ENCODE measurements at places on chromosomes 5 and 9.

GRCh38 chr9:37986771-37987258, 82.2 kb downstream of the SHB start:
- DNase-seq, result no peak

DNA sequence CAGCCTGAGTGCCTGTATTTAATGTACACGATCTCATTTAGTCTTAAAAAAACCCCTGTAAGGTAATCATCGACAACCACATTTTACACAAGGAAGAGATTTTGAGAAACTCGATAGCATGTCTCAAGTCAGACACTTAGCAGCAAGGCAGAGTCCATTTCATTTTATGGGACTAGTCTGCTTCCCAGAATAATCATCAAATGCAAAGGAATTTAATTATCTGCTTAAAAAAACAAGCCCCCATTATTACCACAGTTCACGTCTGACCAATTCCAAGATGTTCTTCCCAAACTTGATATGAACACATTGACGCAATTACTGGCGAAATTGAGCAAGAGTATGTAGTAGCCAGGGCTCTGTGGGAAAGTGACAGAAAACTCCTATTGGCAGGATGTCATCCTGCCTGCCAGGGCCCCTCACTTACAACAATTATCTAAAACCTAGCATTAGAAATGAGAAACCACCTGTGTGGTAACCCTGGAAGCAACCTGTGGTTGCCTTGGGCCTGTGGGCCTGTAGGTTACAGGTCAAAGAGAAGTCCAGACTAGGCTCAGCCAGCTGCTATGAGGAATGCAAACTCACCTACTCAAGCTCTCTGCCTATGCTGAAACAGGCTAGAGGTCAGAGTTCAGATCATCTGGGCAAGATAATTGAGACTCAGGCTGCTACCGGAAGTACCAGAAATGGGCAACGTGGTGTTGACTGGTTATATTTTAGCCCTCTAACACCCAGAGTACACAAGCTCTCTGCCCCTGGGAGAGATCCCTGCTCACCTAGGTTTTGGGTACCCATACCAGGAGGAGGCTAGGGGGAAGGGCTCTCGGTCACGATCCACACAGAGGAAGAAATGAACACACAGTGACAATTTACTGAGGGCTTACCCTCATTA, 1.6 kb downstream of the B4GALT1 start:
- DNase-seq, result no peak

DNA sequence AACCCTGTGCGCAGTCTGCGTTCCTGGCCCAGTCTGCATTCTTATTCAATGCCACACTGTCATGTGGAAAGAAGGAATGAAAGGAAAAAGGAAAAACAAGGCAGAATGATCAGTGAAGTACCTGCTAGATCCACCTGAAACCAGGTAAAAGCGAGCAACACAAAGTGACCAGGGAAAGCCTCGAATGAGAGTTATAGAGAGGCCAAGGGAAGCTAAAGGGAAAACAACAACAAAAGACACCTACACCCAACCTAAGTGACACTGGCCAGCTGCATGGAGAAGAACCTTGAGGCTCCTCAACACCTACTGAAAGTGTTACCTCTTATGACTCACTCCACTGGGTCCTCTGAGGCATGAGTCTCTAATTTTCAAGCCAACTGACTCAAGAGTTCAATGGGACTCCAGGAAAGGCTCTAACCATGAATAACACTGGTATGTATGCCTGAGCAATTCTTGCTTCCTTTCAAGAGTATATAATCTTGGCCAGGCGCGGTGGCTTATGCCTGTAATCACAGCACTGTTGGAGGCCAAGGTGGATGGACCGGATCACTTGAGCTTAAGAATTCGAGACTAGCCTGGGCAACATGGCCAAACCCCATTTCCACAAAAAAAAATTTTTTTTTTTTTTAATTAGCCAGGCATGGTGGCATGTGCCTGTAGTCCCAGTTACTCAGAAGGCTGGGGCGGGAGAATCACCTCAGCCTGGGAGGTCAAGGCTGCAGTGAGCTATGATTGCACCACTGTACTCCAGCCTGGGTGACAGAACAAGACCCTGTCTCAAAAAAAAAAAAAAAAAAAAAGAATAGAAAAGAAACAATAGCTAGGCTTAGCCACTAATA, 29.0 kb downstream of the MTMR12 start:
- DNase-seq, result no peak

DNA sequence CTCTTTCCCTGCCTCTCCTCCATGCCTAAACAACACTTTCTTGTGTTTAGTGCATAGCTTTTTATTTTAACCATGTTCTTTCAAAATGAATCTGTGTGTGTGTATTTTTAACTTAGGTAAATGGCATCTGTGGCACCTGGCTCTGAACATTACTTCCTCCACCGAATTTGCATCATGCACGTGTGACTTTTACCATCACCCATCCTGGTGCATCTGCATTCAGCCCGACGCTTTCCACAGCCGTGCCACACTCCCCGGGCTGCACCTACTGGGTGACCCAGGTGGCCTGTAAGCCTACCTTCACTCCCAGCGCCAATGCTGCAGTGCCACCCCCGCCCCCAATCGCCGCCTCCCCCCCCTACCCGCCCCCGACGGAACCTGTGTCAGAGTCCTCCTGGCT, 12.7 kb upstream of the FCN1 start:
- no peak for DNase-seq

DNA sequence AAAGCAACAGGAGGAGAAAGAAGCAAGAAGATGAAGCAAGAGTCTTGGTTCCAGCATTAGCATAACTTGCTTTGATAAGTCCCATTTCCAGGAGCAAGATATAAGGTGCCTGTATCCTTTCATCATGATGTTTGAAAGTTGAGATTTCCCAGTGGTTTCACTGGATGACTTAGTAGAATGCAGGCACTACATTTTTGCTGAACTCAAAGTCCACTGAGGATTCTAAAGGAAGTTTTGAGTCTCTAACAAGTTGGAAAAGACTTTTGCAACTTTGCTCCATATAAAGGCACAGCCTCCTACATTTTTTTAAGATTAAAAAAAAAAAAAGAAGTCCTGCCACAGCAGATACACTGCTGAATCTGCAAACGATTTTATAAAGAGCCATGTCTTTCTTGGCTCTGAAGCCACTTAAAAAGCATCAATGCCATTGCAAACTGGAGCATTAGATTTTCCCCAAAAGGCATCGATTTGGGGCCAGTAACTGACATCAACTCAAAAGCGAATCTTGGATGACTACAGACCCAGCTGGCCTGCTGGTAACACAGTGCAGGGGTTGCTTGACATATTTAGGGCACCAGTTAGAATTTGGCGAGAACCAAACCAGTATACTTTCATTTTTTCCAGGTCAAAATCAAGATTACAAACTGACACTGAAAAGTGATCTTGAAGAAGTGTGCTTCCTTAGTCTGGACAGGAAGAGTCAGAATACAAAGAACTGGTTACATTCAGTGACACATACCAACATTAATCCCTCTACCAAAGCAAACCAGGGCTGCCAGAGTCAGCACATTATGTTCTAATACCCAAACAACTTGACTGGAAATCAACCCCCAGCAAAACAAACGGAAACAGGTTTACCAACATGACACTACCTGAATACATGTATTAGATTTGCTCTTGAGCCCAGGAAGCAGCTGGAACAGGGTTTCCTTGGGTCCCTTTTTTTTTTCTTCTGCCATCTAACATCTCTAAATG, 39.1 kb upstream of the KCNV2 start:
- no peak for DNase-seq

All from stimulated activated CD8-positive, alpha-beta memory T cell treated with anti-CD3 and anti-CD28 coated beads, Interleukin-7, amount 100 ng/mL, for 1 hour (primary cell).